Stimulated activated CD8-positive, alpha-beta memory T cell treated with anti-CD3 and anti-CD28 coated beads, Interleukin-2, amount 100 ng/mL, for 48 hours (primary cell): ENCODE measurements at places on chromosomes 6 and 20.

DNA sequence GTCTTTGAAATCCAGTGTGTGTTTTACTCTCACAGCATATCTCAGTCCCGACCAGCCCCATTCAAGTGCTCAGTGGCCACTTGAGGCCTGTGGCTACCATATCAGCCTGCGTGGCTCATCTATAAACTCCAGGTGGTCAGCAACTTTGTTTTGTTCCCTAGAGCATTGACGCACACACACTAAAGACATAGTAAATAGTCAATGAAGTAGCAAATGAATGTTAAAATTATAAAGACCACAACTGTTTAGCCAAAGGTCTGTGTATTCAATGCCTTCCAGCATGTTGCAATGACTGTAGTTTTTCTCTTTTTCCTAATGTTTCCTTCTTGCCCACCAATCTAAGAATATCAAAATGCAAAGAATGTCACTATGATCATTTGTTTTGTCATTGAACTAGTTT, 238.2 kb upstream of the ZNF217 start:
- DNase-seq = no peak

- DNase-seq = no peak
Measured at GRCh38 chr6:29092957-29093356, 5.8 kb upstream of the OR2B3 start.

DNA sequence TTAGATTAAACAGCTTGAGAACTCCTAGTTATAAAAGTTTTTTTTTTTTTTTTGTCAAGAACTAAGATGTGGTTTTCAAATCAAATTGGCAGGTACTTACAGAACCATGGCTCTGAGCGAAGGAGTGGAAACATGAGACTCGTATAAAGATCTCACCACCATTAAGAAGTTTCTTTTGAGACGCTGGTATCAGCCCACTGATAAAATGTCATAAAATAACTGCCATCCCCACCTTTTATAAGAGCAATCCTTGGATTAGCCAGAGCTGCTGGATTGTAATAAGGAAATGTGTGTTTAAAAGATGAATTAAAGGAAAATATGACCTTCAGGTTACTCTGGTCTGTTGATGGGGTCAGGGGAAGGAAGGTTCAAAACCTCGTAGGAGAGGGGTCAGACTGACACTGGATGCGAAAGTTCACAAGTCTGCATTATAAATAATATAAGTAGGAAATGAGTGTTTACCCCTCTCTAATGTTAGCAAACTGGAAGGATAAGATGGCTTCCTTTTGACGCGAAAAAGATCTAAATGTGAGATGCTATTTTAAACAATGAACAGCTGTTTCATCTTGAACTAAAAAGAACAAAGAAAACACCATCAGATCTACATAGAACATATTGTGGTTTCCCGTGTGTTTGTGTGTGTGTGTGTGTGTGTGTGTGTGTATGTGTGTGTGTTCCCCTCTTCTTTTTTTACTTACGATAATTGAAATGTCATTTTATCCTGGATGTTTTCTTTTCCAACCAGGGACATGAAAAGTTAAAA, 386.8 kb upstream of the JAG1 start:
- DNase-seq = no peak

DNA sequence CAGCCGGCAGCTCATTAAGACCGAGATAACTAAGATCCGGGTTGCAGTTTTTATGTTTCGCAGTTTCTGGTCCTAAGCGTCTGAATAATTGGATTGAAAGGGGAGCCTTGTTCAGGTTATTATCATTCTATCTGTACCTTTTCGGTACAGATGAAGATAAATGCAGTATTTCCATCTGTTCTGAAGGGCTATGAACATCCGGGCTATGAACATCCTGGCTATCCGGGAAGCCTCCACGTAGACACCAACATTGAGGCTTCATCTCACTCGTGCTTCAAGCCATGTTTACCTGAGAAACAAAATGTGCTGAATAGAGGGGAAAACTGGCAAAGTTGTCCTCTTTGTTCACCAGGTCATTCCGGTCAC, 399 bp upstream of the REPS1 start:
- no peak for DNase-seq

- DNase-seq = no peak
Measured at GRCh38 chr20:63100174-63100925, 93.6 kb upstream of the BHLHE23 start.

DNA sequence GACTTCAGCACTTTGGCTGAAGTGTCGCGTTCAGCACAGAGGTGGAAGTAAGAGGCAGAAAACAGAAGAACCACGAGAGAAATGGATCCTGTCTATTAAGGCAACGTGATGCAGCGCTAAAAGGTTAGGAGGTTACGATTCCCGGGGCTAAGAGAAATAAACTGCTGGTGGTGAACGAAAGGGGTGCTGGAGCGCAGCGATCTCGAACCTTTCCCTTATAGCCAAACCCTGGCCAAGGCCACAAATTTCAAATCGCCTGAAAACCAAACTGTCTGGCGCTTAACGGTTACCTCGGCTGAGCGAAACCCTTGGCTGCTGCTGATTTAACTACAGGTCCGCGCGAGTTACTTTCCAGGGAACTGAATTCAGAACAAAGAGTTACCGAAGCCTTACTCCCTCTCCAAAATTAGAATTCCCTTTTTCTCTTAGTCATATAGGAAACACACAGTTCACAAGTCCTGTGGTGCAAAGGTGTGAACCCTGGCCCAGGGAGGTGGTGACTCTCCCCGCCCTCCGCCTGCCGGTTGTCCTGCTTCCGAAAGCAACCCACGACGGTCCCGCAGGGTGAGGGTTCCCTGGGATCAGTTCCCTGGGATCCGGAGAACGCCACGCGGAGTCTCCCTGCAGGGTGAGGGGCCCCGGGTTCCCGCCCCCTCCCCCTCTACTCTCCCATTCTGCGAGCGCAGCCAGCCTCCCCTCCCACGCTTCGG, 1.3 kb upstream of the SLC35D3 start:
- no peak for DNase-seq

DNA sequence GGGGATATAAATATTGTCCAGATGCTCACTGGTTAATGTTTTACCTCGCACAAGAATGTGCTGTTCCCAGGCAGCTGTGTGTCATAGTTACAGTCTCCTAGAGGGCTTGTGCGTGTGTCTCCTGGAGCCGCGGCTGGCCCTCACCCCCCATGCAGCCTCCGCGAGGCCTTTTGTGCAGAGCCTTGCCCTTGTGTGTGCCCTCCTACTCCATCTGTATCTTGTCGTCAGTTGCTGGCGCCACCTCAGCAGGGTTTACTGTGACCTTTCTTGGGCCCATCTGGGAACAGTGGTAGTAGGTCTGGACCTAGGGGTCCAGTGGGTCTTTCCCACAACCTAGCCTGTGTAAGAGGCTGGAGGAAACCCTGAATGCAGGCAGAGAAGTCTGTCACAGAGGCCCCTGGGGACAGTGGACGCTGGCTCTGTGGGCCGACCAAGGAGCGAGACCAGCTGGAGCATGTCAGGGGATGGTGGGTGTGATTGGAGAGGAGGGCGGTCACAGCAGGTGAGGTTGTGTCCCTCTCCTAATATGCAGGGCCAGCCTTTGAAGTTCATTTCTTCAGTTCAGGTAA, 35.2 kb downstream of the PPP1R14C start:
- DNase-seq = no peak

DNA sequence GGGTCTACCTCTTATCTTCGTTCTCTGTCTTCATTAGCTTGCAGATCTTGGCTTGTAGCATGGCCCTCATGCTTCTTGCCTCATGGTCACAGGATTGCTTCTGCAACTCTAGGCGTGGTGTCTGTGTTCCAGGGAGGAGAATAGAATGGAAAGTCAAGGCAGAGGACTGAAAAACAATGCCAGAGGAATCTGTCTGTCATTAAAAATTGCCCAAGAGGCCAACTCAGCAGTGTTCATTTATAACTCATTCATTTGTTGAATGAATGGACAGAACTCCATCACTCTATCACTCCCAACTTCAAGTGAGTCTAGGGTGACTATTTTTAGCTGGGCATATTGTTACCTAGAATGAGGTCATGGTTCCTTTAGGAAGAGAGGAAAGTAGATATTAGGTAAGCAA, 179.6 kb downstream of the UST start:
- no peak for DNase-seq

DNA sequence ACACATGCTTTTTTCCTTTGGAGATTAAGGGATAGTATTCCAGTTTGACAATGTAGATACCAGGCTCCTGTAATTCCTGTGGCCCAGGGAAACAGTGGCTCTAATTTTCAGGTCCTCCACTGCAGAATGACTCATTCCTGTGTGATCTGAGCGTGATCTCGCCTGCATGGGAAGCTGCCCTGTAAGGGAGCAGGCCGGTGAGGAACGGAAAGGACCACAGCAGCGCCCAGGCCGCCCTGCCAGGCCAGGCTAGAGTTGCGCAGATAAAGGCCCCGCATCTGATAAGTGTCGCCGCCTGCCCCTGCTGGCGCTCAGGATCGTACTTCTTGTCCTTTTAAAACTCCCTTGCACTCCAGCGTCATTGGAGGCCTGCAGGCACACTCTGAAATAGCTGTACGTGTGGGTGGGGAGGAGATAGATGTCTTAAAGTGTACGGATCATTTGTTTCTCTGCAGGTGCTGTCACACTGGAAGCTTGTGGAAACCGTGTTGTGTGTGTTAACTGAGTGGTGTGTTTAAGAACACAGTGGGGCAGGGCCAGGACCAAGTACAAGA, 60.7 kb downstream of the SYNJ2 start:
- DNase-seq = no peak

GRCh38 chr6:20664250-20664649, 130.0 kb downstream of the CDKAL1 start:
- DNase-seq = no peak

GRCh38 chr6:49326347-49326746, 136.7 kb downstream of the MMUT start:
- DNase-seq = no peak

DNA sequence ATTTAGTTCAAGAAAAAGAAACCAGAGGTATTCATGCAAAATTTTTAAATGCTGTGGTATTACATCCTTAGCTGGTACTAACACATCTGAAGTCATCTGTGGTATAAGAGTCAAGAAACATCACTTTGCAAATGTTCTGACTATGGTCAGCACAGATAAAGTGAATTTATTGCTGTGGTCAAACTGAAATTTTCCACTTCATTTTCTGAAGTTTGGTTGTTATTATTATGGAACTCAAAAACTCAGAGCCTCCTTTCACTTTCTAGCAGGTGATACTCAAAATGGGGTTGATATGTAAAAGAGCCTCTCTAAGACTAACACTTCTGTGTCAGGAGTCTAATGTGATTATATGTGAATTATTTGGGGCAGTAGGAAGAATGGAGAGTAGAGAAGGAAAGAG, 257.8 kb downstream of the RNGTT start:
- DNase-seq = no peak

DNA sequence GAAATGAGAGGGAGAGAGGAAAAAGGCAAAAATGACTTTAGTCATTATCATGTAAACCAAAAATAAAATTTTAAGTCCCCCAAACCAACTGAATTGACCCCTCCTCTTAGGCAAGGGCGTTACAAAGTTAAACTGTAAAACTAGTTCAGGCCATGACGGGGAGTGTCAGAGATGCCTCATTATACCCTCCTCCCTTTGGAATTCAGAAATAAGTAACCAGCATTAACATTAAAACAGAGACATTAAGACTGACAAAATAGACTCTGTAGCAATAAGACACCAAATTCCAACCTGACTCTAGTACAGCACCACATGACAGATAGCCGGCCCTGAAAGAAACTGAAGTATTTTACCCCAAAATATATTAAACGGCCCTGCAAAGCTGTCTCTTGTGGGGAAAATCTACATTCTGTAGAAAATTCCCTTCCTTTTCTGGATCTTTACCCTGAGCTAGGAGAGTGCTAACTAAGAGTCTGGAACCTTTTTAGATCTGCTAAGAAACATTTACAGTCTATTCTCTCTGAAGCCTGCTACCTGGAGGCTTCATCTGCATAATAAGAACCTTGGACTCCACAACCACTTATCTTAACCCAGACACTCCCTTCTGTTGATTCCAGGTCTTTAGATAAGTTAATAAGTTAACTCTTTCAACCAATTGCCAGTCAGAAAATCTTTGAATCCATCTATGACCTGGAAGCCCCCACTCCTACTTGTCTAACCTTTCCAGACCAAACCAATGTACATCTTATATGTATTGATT, 150.7 kb downstream of the PKHD1 start:
- no peak for DNase-seq

- DNase-seq = no peak
Measured at GRCh38 chr6:32224696-32225095, 829 bp upstream of the NOTCH4 start.
